ENCODE measurements at places on chromosomes 3 and 15. TPM values are rescaled to one million over a fixed set of nuclear protein-coding genes. Genes with fewer than 3 reads are reported as not detected.
A peak's percentile ranks its signal among the peaks of the same experiment; 100 is the strongest.

- DNase-seq = no peak
Measured at GRCh38 chr15:51752888-51753287, 1.5 kb downstream of the TMOD2 start.

DNA sequence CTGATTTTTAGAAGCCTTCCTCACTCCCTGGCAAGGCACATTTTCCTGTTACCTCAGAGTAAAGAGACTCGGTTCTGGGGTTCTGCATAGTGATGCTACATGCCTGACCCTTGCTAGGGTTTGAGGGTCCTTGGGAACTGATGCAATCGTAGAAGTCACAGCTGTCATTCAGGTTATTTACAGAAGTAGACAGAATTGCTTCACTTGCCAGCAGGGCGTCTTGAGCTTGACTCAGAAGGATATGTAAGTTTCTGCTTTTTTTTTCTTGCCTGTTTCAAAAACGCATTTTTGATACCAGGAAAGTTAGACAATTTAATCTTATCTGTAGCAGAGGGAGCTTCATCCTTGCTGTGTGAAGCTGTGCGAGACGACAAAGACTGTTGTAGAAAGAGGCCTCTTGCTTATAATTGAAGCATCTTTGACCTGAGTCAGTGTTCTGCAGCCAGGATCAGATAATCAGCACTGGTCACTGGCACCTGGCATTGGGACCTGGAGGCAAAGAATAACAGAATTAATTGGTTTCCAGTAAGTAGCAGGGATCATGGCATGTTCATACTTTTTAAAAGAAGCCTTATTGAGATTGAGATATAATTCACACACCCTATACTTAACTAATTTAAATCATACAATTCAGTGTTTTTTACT, 24.8 kb downstream of the CACNA1D start:
- DNase-seq = no peak

DNA sequence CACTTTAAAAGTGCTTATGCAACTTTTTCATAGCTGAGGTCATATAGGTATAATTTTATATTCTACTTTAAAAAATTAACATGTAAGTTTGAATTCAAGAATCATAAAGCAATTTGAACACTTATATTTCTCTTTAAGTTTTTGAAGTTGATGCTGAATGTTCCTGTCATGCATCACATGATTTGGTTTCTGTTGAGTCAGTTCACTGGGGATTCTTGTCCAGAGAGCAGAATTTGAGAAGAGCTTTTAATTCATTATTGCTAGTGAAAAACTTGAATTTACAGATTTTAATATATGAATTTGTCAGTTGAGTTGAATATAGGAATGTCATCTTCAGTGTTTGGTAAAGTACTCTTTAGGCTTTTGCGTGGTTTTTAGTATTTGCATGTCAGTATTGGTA, 7.9 kb downstream of the SLC25A26 start:
- DNase-seq = no peak

DNA sequence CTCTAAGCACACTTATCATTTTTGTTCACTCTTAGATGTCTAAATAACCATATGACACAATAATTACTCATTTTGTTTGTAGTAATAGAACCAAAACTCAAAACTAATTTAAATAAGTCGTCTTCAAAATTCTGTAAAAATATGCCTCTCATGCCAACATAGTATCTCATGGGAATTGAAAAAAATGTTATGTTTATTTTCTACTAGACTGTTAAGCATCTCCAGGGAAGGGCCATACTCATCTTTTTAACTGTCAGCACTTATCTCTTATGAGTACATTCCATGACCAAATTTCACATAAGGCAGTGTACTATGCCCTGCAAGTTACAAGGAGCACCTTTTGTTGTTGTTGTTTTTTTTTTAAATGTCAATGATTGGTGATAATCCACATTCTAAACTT, 18.3 kb upstream of the USF3 start:
- DNase-seq = no peak

The TRH gene
- not detected for total RNA-seq

DNA sequence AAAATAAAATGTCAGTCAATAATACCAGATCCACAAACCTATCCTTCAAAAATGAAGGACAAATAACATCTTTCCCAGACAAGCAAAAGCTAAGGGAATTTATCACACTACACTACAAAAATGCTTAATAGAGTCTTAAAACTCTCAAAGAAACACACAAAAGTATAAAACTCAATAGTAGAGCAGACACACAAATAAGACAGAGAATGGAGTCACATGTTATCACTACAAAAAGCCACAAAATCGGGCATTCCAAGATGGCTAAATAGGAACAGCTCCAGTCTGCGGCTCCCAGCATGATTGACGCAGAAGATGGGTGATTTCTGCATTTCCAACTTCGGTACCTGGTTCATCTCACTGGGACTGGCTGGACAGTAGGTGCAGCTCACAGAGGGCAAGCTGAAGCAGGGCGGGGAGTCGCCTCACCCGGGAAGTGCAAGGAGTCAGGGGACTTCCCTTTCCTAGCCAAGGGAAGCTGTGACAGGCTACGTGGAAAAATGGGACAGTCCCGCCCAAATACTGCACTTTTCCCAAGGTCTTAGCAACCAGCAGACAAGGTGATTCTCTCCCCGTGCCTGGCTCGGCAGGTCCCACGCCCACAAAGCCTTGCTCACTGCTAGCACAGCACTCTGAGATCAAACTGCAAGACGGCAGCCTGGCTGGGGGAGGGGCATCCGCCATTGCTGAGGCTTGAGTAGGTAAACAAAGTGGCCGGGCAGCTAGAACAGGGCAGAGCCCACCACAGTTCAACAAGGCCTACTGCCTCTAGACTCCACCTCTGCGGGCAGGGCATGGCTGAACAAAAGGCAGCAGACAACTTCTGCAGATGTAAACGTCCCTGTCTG, 46.3 kb downstream of the SENP7 start:
- DNase-seq = no peak

The GPR87 gene
- total RNA-seq = 68.5 TPM

- DNase-seq = no peak
Measured at GRCh38 chr3:180913581-180914404, 1.3 kb downstream of the FXR1 start.

- DNase-seq = no peak
Measured at GRCh38 chr3:44920081-44920480, 45.7 kb downstream of the TGM4 start.

The GNB4 gene
- total RNA-seq = 81.2 TPM

The PLA2G4F gene
- total RNA-seq = 117 TPM

The FGF7 gene
- total RNA-seq = 35.6 TPM

DNA sequence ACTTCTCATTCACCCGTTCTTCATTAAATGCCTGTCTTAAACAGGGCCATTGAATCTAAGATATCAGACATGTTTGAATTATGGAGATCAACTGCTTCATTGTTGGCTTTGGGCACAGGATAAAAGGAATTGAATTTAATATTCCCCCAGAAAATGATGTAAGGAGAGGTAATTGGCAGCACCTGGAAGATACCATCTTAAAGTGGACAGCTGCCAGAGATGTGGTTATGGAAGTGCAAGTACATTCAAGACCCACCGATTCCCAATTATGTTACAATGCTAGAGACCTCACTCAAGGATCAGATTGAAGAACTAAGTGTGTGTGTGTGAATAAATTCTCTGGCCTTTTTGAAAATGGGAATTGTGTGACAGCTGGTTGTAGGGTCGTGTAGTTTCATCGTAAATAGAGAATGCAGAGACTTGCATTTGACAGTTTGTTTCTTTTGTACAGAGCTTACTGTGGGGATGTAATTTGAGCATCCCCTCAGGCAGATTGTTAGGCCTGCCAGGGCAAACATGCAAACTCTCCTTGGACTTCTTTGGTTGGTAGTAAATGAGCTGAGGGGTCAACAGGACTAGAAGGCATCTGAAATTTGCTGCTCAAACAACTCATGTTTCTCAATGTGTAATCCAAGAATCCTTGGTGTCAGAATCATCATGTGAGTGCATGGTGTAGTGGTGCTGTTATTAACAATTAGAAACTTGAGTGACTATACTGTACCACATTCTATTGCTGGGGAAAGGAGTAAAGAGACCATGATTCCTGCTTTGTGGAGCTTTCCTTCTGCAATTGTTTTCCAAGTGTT, 359.2 kb upstream of the THRB start:
- DNase-seq = no peak

The CAMP gene
- total RNA-seq = not detected

- DNase-seq = no peak
Measured at GRCh38 chr3:51063053-51063452, 322.0 kb upstream of the MANF start.

The ZNF80 gene
- total RNA-seq = not detected

GRCh38 chr3:59709702-59710553, 660.1 kb upstream of the CFAP20DC start:
- peak; percentile 43 for DNase-seq

The ITGA11 gene
- 0.91 TPM for total RNA-seq

- DNase-seq = no peak
Measured at GRCh38 chr15:43529141-43529540, 11.7 kb downstream of the MAP1A start.

The GOLGA6B gene
- not detected for total RNA-seq

- no peak for DNase-seq
Measured at GRCh38 chr15:96622714-96623113, 292.2 kb downstream of the NR2F2 start.

The OIP5 gene
- total RNA-seq = 0.76 TPM

GRCh38 chr15:100559330-100559729, 30.6 kb upstream of the CERS3 start:
- peak; percentile 83 for DNase-seq

DNA sequence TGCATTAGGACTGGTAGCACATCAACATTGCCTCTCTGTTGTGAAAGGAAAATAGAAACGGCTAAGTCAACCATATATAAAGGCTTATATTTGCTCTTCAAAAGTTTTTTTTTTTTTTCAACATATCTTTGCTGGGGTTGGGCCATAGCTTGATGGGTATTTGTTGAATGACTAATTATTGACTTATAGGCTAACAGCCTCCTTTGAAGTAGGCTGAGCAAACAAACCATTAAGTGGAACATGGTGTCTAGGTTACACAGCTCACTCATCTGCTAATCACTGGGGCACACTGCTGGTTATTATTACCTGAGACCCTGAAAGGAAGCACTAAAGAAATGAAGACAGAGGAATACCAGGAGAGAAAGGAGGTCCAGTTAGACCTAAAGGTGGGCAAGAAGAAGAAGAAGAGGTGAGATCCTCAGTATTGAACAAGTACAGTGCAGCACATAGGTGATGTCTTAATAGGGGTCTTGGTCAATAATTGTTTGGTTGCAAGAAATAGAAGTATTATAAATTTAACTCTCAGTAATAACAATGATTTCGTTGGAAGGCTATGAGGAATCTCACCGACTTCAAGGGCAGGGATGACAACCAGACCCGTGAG, 139.4 kb downstream of the RPLP1 start:
- DNase-seq = no peak

- DNase-seq = no peak
Measured at GRCh38 chr15:93066834-93067648, 22.0 kb downstream of the RGMA start.

DNA sequence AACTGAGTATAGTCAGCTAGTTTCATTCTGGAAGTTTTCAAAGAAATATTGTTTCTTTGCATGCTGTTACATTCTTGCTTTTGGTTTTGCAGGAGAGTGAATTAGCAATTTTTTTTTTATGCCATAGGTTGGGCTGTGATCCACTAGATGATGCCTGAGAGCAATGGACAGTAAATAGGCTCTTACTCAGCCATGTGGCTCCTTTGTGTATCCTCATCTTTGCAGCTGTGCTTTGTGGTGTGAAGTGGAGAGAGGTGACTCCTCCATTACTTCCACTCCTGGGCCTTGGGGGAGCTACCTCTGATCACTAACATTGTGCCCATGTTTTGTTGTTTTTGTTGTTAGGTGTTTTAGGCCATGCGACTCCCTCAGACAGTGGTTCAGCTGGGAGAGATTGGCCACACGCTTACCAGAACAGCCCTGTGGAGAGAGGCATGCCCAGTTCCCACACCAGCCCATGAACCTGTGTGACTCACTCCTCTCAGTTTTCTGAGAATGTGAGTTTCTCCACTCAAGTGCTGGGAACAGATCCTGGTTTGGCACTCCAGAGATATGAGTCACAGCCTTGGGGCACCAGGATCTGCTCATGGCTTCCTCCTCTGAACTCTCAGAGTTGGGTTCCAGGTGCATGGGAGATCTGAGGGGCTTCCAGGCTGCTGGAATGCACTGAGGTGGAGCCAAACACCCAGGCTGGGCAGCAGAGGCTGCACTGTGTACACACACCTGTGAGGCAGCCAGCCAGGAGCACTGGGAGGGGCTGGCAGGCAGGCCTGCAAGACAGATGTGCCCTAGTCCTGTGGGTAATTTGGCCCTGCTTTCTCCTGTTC, 785.3 kb downstream of the ROBO2 start:
- DNase-seq = peak; percentile 48

DNA sequence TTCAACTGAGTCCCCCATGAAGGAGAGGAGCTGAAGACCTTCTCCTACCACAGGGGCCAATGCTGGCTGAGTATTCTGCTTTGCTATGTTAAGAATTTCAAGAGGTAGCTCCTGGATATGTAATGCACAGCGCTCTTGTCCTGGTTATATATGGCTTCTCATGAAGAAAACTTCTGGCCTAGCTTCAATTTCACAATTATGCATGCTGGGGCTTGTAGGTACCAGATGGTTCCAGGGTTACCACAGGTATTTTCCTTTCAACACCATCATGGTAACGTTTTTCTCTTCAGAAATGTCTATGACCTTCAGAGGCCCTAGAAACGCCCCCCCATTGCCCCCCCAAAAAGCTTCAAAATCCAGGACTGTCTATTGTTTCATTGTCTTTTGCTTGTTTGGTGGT, 311.7 kb upstream of the ICE2 start:
- DNase-seq = peak; percentile 47

GRCh38 chr15:56871185-56871584, 47.3 kb upstream of the TCF12 start:
- no peak for DNase-seq

- no peak for DNase-seq
Measured at GRCh38 chr3:38227989-38228388, 37.6 kb upstream of the SLC22A13 start.

- DNase-seq = no peak
Measured at GRCh38 chr15:98786717-98787116, 138.4 kb downstream of the IGF1R start.

GRCh38 chr15:80142646-80143045, 10.2 kb upstream of the FAH start:
- no peak for DNase-seq

The EOMES gene
- total RNA-seq = 0.13 TPM

- DNase-seq = no peak
Measured at GRCh38 chr15:98755138-98755537, 106.8 kb downstream of the IGF1R start.

GRCh38 chr3:70703305-70704102, 391.1 kb upstream of the MDFIC2 start:
- DNase-seq = no peak
